Foreskin fibroblast (primary cell): ENCODE measurements at places on chromosomes 2 and 18.

- DNase-seq: peak; percentile 41
These were observed 317.6 kb downstream of the PRKCE start for GRCh38 chr2:45968946-45969584.

DNA sequence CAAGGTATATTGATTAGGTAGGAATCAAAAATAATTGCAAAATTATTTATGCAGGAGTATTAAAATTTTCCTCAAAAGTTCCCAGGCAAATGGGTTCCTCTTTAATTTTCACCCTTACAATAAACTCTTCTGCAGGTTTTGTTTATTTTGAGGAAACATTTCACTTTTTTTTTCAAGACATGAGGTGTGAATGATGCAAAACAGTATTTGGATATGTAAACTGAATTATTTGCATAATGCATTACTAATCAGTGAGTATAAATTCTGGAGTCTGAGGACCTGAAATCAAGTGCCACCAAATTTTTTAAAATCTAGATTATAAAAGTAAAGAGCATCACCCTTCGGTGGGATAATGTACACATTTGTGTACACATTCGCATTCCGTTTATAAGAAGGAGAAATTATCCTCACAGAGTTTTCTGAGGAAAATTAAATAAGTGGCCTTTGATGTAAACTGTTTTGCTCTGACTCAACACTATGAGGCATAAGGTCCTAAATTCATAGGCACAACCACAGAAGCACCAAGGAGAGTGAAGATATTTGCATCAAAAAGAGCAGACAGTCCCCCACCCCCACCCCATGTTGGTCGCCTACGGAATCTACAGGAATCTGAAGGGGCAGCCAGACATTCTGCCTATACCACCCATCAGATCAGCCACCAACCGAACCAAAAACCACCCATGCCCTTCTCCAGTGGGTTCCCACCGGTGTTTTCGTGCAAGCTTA is 33.1 kb downstream of the BCL11A start:
- no peak for DNase-seq

DNA sequence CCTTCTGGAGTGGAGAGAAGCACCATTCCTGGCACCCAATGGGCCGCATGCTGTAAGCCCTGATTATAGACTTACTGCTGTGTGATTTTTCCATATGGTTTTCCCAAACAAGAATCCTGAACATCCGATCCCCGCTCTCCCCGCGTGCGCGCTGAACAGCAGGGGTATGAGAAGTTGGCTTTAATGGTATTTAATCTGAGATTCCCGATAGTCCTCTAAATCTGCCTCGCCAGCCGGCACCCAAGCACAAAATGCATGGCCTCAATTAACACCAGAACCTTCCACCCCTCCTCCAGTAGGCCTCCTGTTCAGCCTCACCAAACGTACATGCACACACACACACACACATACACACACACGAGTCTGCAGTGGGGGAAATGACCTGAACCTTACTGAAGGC is 480.3 kb downstream of the BCL11A start:
- DNase-seq: no peak

GRCh38 chr2:221444106-221444505 is 128.0 kb downstream of the EPHA4 start:
- DNase-seq: peak; percentile 69

- no peak for DNase-seq
These were observed 19.9 kb downstream of the IL36B start for GRCh38 chr2:113032737-113033136.

DNA sequence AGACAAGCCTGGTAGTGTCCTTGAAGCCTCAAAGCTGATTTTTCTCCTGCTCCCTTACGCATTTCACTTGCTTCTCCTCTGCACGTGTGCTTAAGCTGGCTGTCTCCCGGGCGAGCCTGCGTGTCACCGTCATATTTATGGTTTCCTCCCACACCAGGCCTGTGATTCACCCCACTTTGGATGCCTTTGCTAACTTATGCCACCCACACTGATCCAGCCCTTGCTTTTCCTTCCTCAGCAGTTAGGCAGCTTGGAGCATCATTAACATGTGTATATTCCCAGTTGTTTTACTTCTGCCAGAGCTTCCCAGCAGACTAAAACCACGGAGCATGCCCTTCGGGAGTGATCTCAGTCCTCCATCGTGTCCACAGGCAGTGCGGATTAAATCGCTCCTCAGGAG is 2.2 kb downstream of the ST3GAL5 start:
- DNase-seq: peak; percentile 97
